ENCODE measurements at places on chromosomes 1 and 21. TPM values are rescaled to one million over a fixed set of nuclear protein-coding genes. Genes with fewer than 3 reads are reported as not detected.

GRCh38 chr1:12127206-12127810, 39.5 kb upstream of the TNFRSF1B start:
- DNase-seq: no peak

Gene TMEM82
- total RNA-seq: not detected

DNA sequence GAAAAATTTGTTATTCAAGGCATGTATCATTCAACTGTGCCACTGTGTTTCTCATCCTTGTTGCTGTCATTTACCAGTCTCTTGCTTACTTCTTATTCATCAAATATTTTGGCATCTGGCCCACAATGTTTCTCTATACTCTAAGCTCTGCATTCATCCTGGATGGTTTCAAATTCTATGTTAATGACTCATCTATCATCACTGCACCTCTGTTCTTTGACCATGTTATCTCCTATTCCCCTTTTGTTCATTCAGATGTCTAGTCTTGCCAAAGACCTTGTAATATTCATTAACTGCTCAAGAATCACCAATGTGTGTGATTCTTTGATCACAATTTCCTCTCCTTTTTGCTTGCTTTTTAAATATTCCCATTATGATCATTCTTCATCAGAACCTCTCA, 54.6 kb upstream of the PRKACB start:
- peak; percentile 11 for DNase-seq

- DNase-seq: no peak
These were observed 54.6 kb downstream of the FH start for GRCh38 chr1:241464985-241465384.

Gene ZBED6
- 20.6 TPM for total RNA-seq

Measured in myocyte (in vitro differentiated cells).